ENCODE measurements at places on chromosomes 5 and 9. TPM values are rescaled to one million over a fixed set of nuclear protein-coding genes. Genes with fewer than 3 reads are reported as not detected.

Gene SLC25A48
- 0.33 TPM for total RNA-seq

DNA sequence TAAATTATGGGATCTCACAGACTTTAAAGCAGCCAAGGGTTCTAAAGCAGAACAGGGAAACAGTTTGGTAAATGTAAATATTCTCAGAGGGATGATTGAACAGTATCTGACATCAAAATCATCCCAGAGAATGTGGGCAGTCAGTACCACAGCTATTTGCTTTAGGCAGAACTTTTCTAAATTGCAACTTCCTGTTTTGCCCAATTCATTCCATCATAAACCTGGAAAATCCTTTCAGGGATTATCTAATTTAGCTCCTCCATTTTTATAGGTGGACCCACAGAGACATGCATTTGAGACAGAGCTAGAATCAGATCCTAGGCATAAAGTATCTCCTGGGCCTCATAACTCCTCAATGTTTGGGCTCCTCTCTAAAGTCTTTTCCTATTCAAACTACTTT is 12.4 kb downstream of the NR6A1 start:
- no peak for DNase-seq

Gene HAVCR1
- not detected for total RNA-seq

DNA sequence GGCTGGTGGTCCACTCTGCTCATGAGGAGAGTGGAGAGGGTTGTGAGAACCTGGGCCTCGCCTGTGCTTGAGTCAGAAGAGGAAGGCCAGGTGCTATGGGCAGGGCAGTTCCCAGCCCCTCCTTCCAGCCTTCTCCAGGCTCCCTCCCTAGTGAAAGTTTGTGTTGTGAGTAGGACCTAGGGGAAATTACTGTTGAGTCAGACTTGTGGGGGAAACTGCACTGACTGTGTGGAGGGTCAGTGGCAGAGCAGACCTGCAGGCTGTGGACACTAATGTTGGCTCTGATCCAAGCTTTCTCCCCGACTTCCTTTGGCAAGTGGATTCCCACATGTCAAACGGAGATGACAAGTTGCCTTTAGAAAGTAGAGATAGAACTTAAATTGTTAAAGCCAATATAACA is 102.6 kb downstream of the ARHGAP26 start:
- no peak for DNase-seq

DNA sequence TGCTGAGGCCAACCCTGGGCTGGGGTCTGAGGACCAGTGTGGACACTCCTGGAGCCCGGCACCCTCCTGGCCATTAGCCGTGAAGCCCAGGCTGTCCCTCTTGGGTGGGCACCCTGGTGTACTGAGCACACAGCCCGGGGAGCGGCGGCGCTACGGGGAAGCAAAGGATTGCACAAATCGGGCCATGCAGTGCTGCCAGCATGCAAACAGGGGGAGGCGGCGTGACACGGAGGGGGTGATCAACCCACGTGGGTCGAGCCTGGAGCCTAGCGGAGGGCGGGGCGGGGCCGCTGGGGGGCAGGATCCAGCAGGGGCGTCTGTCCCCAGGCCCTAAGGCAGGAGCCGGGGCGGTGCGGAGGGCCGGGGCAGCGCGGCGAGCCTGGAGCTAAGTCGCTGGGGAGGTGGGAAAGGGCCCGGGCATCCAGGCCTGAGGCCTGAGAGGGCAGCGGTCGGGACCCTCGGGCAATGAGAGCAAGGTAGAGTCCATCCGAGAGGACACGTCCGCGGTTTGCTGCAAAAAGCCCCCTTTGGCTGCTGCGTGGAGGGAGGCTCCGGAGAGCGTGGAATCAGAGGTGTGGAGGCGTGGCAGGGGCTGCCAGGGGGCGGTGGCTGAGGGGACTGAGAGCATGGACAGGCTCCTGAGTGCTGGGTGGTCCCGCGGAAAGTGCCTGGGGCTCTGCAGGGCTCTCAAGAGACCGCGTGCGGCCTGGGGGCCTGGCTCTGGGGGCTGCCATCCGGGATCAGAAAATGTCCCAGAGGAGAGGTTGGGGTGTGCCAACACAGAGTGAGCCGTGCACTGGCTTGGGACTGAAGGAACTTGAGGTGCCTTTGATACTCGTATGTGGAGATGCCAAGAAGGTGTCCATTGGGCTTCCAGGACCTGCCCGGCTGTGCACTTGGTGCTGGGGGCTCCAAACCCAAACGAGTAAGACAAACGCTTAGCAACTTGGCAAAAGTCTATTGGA is 94.2 kb downstream of the BARX1 start:
- no peak for DNase-seq

DNA sequence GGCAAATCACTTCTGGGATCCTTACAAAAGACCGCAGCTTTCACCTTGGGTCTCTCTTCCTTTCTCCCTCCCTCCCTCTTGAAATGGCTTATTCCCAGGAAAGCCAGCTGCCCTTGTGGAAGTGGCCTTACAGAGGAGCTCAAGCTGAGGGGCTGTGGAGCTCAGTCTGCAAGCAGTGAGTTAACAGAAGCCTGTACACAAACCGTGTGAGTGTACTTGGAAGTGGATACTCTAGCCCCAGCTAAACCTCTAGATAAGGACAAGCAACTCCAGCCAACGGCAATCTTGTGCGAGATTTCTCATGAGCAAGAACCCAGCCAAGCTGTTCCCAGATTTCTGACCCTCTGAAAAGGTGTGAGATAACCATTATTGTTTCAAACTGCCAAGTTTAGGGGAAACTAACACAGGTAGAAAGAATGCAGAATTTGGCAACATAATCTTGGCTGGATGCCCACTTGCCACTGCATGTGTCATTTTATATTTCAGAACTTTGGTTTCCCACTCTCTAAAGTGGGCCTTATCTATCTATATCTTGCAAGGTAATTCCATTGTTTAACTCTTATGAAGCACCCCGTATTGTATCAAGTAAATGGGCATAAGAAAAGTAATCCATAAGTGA is 85.6 kb downstream of the CDH18 start:
- no peak for DNase-seq

Gene ADAMTS6
- total RNA-seq: 1.4 TPM

GRCh38 chr9:6234014-6234413 is 18.4 kb downstream of the IL33 start:
- DNase-seq: no peak

DNA sequence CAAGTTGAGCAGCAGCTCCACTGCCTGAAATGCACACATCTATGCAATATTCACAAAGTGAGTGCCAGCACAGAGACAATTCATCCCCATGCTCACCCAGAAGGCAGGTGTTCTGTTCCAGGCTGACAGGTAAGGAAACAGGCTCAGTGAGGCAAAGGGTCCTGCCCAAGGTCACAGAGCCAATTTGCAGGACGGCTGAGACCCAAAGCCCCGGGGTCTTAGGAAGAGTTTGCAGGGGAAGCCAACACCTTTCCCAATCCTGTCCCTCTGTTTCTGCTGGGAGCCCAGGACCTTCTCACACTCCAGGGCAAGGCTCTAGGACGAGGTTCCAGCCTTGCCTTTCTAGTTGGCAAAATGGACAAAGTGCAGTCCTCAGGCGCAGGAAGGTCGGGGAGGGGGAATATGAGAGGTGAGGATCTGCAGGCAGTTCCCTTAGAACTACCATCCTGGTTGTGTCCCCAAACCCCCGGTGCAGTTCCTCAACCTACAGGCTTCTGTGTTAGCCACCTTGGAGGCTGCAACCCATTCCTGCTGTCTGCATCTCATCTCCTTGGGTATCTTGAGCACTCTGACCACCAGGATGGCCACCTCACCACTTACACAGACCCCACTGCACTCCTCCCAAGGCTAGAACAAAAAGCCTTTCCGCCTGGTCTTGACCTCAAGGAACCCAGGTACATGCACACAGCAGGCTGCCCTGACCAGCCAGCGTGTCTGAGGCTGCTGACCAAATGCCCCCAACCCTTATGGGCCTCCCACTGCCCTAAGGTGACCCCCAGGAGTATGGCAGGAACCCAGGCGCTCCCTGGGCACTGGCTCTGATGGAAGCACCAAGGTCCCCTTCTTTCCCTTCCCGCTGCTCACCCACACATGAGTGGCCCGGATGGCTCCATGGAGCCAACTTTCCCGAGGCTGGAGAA is 1.9 kb upstream of the BRD3 start:
- no peak for DNase-seq

- no peak for DNase-seq
Observed at GRCh38 chr5:1406681-1407640, 38.3 kb downstream of the SLC6A3 start.

- no peak for DNase-seq
Observed at GRCh38 chr9:112705768-112706427, 12.0 kb downstream of the INIP start.

Gene MEGF10
- 0.48 TPM for total RNA-seq

Gene DTWD2
- 23.1 TPM for total RNA-seq

Gene ERCC6L2
- 71.4 TPM for total RNA-seq

GRCh38 chr5:14481349-14481748 is 100.2 kb upstream of the OTULINL start:
- DNase-seq: no peak

Gene RELL2
- 1.3 TPM for total RNA-seq

DNA sequence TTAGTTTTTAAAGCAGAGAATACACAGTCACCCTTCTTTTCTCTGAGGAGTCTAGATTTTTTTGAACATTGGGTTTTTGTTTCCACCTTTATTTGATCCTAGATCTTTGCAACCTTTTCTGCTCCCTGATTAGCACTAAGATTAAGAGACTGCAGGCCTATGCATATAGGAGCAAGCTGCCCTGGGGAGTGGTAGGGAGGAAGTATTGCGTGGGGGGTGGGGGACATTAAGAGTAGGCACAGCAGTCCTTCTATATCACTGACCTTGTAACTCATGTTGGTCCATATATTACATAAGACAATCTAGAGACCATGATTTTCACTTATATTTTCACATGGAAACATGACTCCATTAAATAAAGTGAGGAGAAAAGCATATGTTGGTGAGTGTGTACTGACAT is 149.1 kb downstream of the ADGRV1 start:
- no peak for DNase-seq
